ENCODE measurements at places on chromosomes 6 and 20.

GRCh38 chr6:159899994-159900745 is 9.4 kb downstream of the MAS1 start:
- no peak for DNase-seq

DNA sequence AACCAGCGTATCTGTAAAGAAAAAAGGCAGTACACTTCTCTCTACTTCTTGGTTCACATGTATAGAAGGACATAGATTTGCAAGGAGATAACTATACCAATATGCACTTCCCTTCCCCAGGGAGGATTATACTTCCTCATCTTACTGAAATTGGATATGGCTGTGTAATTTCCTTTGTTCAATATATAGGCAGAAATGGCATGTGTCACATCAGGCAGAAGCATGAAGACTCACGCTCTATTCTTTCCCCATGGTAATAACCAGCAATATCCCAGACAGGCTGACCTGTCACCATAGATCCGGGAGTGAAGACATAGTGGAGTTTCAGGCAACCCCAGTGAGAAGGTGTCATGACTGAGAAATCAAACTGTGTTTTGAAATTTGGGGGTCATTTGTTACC is 518.3 kb downstream of the KIF16B start:
- DNase-seq: no peak

GRCh38 chr6:52027699-52028098 is 59.7 kb downstream of the PKHD1 start:
- DNase-seq: no peak

- DNase-seq: no peak
These were observed 301.8 kb upstream of the ID4 start for GRCh38 chr6:19535351-19535750.

GRCh38 chr20:55530763-55531162 is 474.6 kb downstream of the CBLN4 start:
- DNase-seq: no peak

All from stimulated activated CD4-positive, alpha-beta T cell treated with anti-CD3 and anti-CD28 coated beads, Interleukin-12 subunit alpha, Interleukin-12 subunit beta, amount 100 ng/mL, for 48 hours (primary cell).